8988T (cell line): ENCODE measurements at places on chromosomes 16 and 17.

GRCh38 chr17:32518646-32519227 is 31.9 kb downstream of the CDK5R1 start:
- no peak for DNase-seq

DNA sequence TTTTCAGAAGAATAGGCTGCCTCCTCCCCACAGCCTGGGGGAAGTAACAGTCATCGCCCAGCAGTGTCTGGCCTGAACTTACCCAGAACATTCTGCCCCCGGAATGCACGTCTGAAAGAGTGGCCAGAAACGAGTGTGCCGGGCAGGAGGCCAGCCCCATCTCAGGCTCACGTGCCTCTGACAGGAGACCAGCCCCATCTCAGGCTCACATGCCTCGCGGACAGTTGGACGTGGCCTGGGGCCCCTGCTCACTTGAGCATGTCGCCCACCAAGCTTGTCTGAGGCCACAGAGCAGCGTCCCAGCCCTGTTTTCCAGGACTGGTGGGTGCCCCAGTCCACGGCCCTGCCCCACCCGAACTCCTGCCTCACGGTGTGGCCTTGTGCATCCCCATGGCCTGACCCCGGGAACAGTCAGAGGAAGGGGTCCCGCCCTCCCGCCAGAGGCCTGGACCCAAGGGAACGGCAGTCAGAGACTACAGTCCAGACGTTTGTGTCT is 16.3 kb upstream of the CDH15 start:
- no peak for DNase-seq

DNA sequence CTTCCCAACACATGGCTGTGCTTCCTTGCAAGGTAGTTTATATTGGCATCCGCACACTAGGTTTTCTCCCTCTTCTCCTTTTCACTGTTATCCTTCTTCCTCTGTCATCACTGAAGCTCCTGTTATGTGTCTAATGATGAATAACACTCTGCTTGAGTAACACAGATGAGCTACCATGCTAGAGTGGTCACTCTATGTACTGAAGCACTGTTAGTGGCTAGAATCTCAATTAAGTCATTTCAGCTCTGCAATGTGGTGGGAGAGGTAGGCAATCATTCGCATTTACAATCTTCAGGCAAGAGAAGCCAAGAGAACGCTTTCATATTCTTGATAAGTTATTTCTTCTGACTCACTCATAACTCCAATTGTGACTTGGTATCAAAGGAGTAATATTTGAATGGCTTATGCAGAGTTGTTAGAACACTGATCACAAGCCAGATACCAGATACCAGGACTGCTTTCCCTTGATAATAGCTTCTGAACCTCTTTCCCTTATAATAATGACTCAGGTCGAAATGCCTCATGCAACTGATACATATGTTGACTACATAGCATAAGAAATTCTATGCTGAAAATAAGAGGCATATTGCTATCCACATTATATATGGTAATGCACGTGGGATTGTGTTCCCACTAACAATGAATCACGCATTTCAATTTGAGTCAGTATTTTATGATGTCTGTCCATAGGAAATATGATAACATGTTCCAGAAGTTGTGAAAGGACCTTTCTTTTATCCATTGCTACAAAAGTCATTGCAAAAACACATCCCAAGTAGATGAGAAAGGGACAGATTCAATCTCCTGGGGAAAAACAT is 158.0 kb upstream of the HS3ST3A1 start:
- DNase-seq: no peak

DNA sequence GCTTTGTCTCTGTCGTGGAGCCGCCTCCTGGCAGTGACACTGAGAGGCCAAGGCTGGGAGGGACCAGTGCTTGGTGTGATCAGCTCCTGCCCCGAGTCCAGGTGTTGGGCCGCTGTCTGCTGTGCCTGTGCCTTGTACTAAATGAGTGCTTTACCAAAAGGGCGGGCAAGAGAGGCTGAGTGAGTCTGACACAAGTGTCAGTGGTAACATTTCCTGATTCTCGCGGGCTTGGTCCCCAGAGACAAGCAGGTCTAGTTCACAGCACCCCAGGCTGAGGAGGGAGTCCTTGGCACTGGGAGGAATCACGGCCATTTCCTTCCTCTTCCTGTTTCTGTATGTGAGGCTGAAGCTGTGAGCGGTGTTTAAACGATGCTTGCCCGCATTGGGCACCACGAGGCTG is 30.2 kb downstream of the PLD6 start:
- DNase-seq: no peak

- DNase-seq: no peak
Observed at GRCh38 chr16:31200821-31201568, 1.6 kb downstream of the PYCARD start.

- DNase-seq: no peak
Observed at GRCh38 chr17:40944531-40944930, 7.1 kb upstream of the KRT23 start.

- DNase-seq: no peak
Observed at GRCh38 chr16:85733839-85734170, 17.1 kb downstream of the C16orf74 start.

DNA sequence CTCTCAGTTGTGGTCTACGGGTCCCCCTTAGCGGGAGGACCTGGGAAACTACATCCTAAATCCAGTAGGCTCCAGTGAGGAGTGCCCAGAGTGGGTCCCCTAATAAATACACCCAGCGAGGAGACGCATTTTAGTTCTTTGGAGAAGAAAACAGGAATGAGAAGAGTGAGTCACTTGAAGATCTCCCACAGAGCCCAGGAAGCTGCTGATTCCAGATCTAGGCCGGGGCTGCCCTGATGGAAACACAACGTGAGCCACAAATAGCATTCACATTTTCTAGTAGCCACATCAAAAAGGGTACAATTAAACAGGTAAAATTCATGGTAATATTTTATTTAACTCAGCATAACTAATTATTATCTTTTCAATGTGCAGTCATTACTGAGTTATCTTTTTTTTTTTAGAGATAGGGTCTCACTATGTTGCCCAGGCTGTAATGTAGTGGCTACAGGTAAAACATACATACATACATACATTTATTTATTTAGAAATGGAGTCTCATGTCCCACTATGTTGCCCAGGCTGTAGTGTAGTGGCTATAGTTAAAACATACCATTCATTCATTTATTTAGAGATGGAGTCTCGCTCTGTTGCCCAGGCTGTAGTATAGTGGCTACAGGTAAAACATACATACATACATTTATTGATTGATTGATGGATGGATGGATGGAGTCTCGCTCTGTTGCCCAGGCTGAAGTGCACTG is 21.5 kb downstream of the FBXO31 start:
- no peak for DNase-seq

DNA sequence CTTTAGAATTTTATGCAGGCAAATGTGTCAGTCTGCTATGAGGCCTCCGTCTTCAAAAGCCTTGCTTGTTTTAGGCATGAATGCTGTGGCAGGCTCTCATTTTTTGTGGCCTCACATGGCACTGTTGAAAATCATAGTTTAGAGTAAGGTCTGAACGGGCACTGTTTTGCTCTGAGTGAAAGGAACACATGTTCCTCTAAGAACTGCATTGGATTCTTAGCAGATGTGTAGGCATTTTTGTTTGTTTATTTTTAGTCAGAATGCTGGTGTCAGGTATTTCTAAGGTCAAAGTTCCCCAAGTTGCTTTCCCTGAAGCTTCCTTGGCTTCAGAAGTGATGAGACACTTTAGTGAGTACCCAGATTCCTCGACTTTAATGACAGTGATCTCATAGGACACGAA is 173.7 kb downstream of the HS3ST3B1 start:
- no peak for DNase-seq
